ENCODE measurements at places on chromosomes 5 and 9. TPM values are rescaled to one million over a fixed set of nuclear protein-coding genes. Genes with fewer than 3 reads are reported as not detected.

- no peaks in the 10 kb centered on the region for H3K4me1 ChIP-seq
- DNase-seq: no peak
- no peaks in the 10 kb centered on the region for H3K36me3 ChIP-seq
- peaks cover 5% of the 10 kb centered on the region for H3K27me3 ChIP-seq
Measured at GRCh38 chr5:149297340-149298025, 25.8 kb downstream of the AFAP1L1 start.

- no peak for DNase-seq
- H3K27ac ChIP-seq: no peak overlapping the region
- no peaks in the 10 kb centered on the region for H3K27me3 ChIP-seq
- H3K36me3 ChIP-seq: no peaks in the 10 kb centered on the region
- no peaks in the 10 kb centered on the region for H3K4me1 ChIP-seq
- H3K4me3 ChIP-seq: no peak overlapping the region
Measured at GRCh38 chr9:17222932-17223331, 88.1 kb downstream of the CNTLN start.

GRCh38 chr9:89462817-89463683 lies 34.9 kb downstream of the SEMA4D start:
- H3K27ac ChIP-seq: no peak overlapping the region
- peaks cover 15% of the 10 kb centered on the region for H3K4me1 ChIP-seq
- H3K27me3 ChIP-seq: no peaks in the 10 kb centered on the region
- no peak for DNase-seq

DNA sequence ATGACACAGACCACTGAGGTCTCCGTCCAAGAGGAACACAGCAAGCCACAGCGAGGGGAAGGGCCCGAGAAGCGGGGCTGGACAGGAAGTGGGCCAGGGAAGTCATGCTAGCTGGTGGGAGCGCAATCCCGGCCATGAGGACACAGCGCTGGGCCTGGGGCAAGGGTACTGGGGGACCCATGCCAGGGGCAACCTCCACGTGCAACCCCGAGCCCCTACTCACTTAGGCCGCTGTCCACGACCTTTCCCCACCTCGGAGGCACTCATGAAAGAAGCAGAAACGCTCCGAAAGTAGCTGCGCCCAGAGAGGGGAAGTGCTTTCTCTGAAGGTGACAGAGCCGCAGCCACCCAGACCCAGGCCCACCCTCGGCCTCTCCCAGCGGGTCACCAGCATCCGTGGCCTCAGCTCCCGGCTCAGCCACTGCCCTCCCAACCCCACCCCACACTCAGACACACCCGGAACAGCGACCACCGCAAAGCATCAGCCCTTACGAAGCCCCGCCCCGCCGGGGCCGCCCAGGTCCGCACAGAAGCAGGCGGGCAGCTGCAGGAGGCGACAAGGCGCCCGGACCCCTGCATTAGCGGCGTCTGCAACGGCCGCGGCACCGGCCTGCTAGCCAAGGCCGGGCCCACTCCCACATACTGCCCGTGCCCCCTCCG lies 782 bp downstream of the BICD2 start:
- H3K27me3 ChIP-seq: no peaks in the 10 kb centered on the region
- DNase-seq: no peak
- peaks cover 46% of the 10 kb centered on the region for H3K4me1 ChIP-seq

The SLC6A19 gene
- not detected for total RNA-seq

The GARIN3 gene
- total RNA-seq: not detected

DNA sequence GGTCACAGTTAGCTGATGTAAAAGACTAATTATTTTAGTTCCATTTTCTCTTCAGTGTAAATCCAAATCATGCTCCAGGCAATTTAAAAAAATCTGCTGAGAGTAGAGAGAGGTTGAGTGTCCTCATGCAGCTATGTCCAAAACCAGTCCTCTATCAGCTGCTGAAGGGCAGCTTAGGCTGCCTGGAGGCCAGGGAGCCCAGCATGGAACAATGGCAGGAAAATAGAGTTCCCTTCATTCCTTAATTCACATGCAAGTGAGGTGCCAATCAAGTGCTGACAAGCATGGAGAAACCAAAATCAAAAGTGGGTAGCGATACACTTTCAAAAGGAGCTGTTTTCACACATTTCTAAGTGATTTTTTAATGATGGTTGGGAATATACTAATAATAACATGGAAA lies 78.3 kb upstream of the POU5F2 start:
- H3K27ac ChIP-seq: no peak overlapping the region
- H3K27me3 ChIP-seq: no peaks in the 10 kb centered on the region
- no peaks in the 10 kb centered on the region for H3K4me1 ChIP-seq
- H3K4me3 ChIP-seq: no peak overlapping the region
- H3K36me3 ChIP-seq: peaks cover 5% of the 10 kb centered on the region
- no peak for DNase-seq

The IFNA2 gene
- total RNA-seq: not detected

The NUTM2G gene
- 0.15 TPM for total RNA-seq

- peaks cover 5% of the 10 kb centered on the region for H3K36me3 ChIP-seq
- DNase-seq: no peak
- H3K4me3 ChIP-seq: peak overlapping the region; percentile 83
- H3K4me1 ChIP-seq: peaks cover 32% of the 10 kb centered on the region
- no peaks in the 10 kb centered on the region for H3K27me3 ChIP-seq
- peak overlapping the region; percentile 97 for H3K27ac ChIP-seq
Measured at GRCh38 chr9:86282979-86283535, 719 bp upstream of the ISCA1 start.

GRCh38 chr9:121658166-121658565 lies 6.7 kb downstream of the DAB2IP start:
- no peak for DNase-seq
- H3K4me3 ChIP-seq: no peak overlapping the region
- H3K4me1 ChIP-seq: peaks cover 33% of the 10 kb centered on the region
- no peaks in the 10 kb centered on the region for H3K27me3 ChIP-seq
- H3K27ac ChIP-seq: no peak overlapping the region
- H3K36me3 ChIP-seq: peaks cover 4% of the 10 kb centered on the region

DNA sequence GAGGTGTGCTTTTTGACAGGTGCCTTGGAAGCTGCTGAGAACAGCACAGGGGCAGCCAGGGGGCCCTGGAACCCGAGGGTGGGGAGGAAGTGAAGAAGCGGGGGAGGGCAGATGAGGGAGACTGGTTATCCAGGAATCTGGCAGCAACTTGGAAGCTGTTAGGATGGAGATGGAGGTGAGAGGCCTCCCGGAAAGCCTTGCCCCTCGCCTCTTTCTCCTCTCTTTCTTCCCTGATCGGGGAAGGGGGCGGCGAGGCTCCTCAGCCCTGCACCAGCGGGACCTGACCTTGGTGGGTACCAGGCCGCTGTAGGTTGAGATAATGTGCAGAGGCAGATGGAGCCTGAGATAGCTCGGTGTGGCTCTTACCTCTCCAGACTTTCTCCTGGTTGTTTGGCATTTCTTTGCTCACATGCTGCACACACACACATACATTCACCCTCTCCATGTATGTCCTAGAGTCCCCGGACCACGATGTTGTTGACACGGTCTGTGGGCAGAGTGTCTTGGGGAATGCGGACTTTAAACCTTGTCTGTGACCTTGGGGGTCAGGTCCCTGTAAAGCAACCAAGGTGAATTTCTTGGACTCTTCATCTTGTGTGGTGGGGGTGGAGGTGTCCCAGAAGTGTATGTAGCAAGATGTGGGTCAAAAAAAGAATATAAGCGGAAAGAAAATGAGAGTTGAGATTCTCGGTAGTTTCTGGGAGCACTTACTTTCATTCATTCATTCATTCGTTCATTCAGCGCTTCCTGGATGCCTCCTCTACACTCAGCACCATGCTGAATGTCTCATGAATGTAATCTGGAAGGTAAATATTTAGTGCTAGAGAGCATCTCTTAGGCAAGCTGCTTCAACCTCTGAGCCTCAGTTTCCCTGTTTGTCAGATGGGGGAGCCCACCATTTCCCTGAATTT lies 1.6 kb downstream of the WWC1 start:
- H3K4me3 ChIP-seq: peak overlapping the region; percentile 42
- no peaks in the 10 kb centered on the region for H3K36me3 ChIP-seq
- no peaks in the 10 kb centered on the region for H3K27me3 ChIP-seq
- DNase-seq: peak; percentile 27
- H3K4me1 ChIP-seq: peaks cover 34% of the 10 kb centered on the region

The SLC6A7 gene
- total RNA-seq: not detected

The FAXDC2 gene
- total RNA-seq: 2.5 TPM

The FAM81B gene
- not detected for total RNA-seq

The TMEM232 gene
- 3.8 TPM for total RNA-seq

DNA sequence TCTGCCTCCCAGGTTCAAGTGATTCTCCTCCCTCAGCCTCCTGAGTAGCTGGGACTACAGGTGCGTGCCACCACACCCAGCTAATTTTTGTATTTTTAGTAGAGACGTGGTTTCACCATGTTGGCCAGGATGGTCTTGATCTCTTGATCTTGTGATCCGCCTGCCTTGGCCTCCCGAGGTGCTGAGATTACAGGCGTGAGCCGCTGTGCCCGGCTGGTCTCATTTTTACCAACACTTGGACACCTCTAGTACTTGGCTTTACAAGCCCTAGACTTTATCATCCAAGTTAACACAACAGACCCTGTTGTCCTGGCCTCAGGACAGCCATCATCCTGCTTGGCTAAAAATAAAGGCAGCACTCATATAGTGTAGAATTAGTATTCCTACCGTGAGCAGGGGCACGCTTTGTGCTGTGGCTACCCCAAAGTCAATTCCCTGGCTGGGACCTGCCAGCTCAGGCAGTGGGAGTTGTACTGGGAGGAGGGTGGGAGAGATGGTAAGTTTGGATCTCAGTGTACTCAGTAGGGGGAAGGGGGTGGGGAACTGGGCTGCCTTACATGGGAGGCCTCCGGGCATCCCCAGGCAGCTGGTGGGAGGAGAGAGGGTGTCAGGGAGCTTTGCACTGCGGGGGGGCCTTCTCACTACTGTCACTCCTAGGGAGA lies 6.6 kb downstream of the PDZD2 start:
- H3K27me3 ChIP-seq: peaks cover 31% of the 10 kb centered on the region
- DNase-seq: no peak
- H3K4me1 ChIP-seq: no peaks in the 10 kb centered on the region
- peaks cover 4% of the 10 kb centered on the region for H3K36me3 ChIP-seq
- no peak overlapping the region for H3K4me3 ChIP-seq

GRCh38 chr5:165560648-165561047 lies 2055.2 kb downstream of the MAT2B start:
- no peaks in the 10 kb centered on the region for H3K27me3 ChIP-seq
- no peaks in the 10 kb centered on the region for H3K36me3 ChIP-seq
- DNase-seq: no peak
- no peaks in the 10 kb centered on the region for H3K4me1 ChIP-seq
- no peak overlapping the region for H3K27ac ChIP-seq
- H3K4me3 ChIP-seq: no peak overlapping the region

The SPATA6L gene
- 0.46 TPM for total RNA-seq

DNA sequence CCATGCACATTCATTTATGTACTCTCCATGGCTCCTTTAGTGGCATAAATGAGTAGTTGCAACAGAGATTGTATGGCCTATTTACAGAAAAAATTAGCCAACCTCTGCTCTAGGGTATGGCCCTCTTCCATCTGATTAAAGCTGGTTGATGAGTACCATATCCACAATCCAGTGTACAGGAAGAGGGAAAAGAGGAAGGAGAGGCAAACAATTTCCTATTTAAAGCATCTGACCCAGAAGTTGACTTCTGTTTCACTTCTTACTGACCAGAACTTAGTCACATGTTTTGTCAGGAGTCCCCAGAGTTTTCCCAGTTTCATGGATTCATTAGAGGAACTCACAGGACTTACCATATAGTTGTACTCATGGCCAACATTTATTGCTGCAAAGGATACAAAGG lies 68.6 kb upstream of the STARD4 start:
- H3K27ac ChIP-seq: no peak overlapping the region
- H3K4me3 ChIP-seq: no peak overlapping the region
- no peaks in the 10 kb centered on the region for H3K27me3 ChIP-seq

GRCh38 chr9:130313103-130313858 lies 47.7 kb downstream of the HMCN2 start:
- peak; percentile 68 for DNase-seq
- H3K27me3 ChIP-seq: peaks cover 23% of the 10 kb centered on the region
- H3K27ac ChIP-seq: no peak overlapping the region

The PCDHGA5 gene
- 0.15 TPM for total RNA-seq

The SEMA6A gene
- 4.9 TPM for total RNA-seq

DNA sequence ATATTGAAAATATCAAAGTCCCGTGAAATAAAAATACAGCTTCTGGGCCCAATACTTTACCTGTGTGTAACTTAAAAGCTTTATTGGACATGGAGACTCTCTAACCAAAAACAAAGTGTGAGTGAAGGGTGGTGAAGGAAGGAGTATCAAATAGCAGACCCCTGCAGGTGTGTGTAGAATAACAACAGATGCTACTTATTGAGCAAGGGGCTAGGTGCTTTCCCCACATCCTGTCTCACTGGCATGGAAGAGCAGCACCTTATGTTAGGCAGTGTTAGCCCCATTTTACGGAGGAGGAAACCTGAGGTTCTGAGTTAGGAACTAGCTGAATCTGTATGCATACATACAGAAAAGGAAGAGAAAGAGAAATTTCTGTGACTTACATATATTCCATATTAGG lies 21.8 kb downstream of the SLIT3 start:
- no peak overlapping the region for H3K27ac ChIP-seq
- H3K4me3 ChIP-seq: no peak overlapping the region
- H3K36me3 ChIP-seq: peaks cover 23% of the 10 kb centered on the region

DNA sequence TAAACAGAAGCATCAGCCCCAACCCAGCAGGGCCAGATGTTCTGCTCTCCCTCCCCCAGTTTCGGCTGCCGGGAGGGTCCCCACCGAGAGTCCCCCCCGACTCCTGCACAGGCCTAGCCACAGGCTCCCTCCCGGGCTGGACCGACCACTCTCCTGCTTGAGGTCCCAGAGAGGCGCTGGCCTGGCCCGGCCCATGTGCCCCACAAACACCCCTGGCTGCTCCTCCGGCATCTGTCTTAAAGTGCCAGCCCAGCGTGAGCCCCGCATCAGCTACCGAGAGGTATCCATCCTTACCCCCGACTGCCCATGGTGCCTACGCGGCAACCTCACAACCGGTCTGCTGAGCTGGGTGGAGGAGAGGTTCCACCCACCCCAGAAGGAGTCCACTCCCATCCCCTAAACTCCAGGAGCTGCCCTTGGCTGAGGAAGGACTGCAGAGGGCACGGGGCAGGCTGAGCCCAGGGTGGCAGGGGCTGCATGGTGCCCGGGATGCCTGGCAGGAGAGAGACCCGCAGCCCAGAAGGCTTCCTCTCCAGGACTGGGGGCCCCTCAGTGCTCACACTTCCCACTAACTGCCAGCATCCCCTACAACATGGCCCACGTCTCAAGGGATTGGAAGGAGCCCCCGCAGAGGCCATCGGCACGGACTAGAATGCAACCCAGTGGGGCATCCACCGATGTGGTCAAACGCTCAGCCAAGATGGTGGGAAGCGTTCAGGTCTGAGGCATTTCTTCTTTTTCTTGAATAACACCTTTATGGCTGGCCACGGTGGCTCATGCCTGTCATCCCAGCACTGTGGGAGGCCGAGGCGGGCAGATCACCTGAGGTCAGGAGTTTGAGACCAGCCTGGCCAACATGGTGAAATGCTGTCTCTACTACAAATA lies 15.6 kb upstream of the EGFL7 start:
- no peak overlapping the region for H3K27ac ChIP-seq
- peaks cover 2% of the 10 kb centered on the region for H3K27me3 ChIP-seq
- H3K36me3 ChIP-seq: no peaks in the 10 kb centered on the region
- H3K4me1 ChIP-seq: peaks cover 6% of the 10 kb centered on the region
- DNase-seq: no peak

Data from chondrocyte (in vitro differentiated cells).